ENCODE measurements at places on chromosomes 6 and 20. TPM values are rescaled to one million over a fixed set of nuclear protein-coding genes. Genes with fewer than 3 reads are reported as not detected.

GRCh38 chr20:48826069-48826468 lies 1.7 kb downstream of the PREX1 start:
- H3K4me1 ChIP-seq: peaks cover 39% of the 10 kb centered on the region
- no peaks in the 10 kb centered on the region for H3K27me3 ChIP-seq
- no peak for DNase-seq
- no peaks in the 10 kb centered on the region for H3K36me3 ChIP-seq
- H3K4me3 ChIP-seq: peak overlapping the region; percentile 91
- no peak overlapping the region for H3K27ac ChIP-seq

DNA sequence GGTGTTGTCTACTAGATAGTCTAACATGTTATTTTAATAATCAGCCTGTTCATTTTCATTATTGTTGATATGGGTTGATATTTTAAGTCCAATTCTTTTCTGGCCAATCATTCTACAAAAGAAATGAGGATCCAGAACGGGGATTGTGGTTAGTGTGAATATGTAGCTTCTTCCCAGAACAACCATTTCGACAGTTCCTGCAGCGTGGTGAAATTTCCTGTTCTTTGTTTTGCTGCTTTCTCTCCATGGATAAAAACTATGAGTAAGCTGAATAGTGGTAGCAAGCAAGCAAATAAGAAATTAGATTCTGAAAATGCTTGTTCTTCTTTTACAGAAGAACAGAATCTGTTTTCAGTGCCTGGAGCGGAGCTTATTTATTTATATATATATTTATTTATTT lies 65.5 kb upstream of the F13A1 start:
- H3K4me1 ChIP-seq: no peaks in the 10 kb centered on the region
- H3K27me3 ChIP-seq: peaks cover 2% of the 10 kb centered on the region
- no peak for DNase-seq

- no peak overlapping the region for H3K27ac ChIP-seq
- H3K4me3 ChIP-seq: no peak overlapping the region
- H3K27me3 ChIP-seq: peaks cover 13% of the 10 kb centered on the region
- no peaks in the 10 kb centered on the region for H3K36me3 ChIP-seq
- no peak for DNase-seq
Measured at GRCh38 chr6:46118836-46119235, 11.0 kb upstream of the ENPP4 start.

- H3K27ac ChIP-seq: no peak overlapping the region
- peaks cover 14% of the 10 kb centered on the region for H3K4me1 ChIP-seq
- peaks cover 11% of the 10 kb centered on the region for H3K36me3 ChIP-seq
- no peak for DNase-seq
Measured at GRCh38 chr20:34268851-34269636, 27.8 kb downstream of the ASIP start.

DNA sequence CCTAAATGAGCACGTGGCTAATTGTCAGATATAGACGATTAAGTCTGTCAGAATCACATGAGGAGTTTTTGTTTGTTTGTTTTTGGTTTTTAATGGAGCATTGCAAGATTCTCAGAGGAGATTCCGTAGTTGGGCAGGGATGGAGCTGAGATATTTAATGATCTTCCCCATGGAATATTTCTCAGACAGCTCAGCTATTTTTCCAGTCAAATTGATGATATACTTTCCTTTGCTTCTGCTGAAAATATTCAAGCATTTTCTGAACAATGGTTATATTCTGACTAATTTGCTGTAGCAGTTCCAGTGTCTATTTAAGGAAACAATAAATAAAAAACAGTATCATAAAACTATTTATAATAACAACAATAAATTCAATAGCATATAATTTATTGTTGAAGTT lies 348.4 kb downstream of the KIF16B start:
- no peaks in the 10 kb centered on the region for H3K4me1 ChIP-seq
- no peak for DNase-seq
- H3K4me3 ChIP-seq: no peak overlapping the region
- H3K27me3 ChIP-seq: no peaks in the 10 kb centered on the region
- H3K36me3 ChIP-seq: no peaks in the 10 kb centered on the region

DNA sequence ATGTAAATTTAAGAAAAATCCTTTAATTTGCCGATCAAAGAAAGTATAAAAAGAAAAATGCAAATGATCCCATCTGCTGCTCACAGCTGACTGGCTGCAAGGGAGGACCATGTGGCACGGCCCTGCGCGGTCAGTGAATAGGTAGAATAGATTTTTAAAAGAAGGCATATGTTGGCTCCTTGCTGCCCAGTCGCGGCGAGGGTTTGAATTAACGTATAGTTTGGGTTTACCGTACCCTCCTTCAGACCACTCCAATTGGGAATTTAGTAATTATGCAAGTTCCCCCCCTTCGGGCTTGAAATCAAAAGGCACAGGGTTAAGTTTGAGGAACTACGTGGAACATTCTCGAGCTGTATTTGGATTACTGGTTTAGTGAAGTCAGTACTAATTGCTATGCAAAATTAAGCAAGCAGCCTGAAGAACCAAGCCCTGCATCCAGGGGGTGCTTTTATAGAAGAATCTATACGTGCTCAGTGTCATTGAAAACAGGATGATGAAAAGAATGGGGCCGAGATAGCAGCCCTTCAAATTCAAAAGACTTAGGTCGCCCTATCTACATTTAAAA lies 1.1 kb upstream of the BEND3 start:
- H3K4me1 ChIP-seq: peaks cover 20% of the 10 kb centered on the region
- H3K4me3 ChIP-seq: peak overlapping the region; percentile 77
- peaks cover 13% of the 10 kb centered on the region for H3K27me3 ChIP-seq
- no peaks in the 10 kb centered on the region for H3K36me3 ChIP-seq
- no peak for DNase-seq

Gene FAM209B
- total RNA-seq: 0.55 TPM

Data from osteocyte (in vitro differentiated cells).